ENCODE measurements at places on chromosomes 11 and 22.

- DNase-seq = no peak
Observed at GRCh38 chr22:36423461-36424404, 36.0 kb upstream of the MYH9 start.

- DNase-seq = no peak
Observed at GRCh38 chr11:93740031-93740729, 1.1 kb downstream of the TAF1D start.

DNA sequence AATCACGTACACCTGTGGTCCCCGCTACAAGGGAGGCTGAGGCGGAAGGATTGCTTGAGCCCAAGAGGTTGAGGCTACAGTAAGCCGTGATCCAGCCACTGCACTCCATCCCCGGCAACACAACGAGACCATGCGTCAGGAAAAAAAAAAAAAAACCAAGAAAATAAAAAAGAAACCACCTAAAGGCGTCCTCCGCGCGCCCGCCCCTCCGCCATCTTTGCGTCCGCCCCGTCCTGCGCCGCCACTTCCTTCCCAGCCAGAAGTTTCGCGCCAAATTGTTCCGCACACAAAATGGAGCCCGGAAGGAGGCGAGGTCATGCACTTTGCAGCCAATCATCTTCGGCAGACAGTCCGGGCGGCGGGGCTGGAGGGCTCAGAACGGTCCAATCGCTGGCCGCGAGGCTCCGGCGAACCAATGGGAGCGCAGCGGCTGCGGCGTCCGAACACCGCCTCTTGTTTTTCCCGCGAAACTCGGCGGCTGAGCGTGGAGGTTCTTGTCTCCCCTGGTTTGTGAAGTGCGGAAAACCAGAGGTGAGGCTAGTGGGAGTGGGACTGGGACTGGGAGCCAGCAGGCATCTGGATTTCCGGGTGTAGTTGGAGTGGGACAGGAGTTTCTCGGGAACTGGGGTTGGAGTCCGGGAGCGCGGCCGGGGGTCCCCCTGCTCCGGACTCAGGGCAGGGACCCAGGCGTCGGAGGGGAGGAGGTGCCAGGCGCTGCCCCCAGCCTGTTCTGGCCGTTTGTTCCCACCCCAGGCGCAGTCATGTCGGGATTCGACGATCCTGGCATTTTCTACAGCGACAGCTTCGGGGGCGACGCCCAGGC is at the start of gene MCM5:
Gene MCM5 (plus strand): TSS at position 463 of the 823 bp plus-strand sequence. CDS start 299 bp downstream, at position 762.
- DNase-seq = peak; percentile 95

DNA sequence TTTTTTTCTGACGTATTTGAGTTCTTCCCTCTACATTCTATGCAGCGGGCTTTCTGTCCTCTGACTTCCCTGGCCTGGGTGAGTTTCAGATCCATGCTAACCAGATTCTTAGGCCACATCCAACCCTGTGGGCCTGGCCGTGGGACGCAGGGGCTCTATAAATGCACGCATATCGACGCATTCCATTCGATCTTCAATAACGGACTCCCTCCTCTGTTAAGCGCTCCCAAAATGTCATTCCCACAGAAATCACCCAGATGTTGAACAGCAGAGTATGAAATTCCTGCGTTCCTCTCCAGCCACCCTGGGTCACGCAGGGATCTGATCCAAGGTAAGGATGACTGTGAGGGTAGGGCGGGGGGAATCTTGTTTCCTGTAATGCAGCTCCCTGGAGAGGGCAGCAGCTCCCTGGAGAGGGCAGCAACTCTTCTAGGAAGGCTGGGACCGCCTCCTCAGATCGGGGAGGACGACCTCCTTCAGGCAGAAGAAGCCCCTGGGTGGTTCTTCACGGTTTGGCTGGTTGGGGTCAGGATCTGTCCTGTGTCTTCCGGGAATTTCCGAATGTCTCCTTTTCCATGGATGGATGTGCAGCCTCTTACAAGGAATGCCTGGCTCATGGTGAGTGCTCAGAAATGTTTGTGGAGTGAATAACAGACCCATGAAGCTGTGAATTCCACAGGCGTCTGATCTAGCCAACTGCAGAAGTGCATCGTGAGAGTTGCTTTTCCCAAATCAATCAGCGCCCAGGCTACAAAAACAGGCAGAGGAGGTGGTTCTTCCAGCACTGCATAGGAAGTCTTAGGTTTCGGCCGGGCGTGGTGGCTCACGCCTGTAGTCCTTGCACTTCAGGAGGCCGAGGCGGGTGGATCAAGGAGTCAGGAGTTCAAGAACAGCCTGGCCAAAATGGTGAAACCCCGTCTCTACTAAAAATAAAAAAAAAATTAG is 12.2 kb downstream of the MRGPRD start:
- no peak for DNase-seq

All from stimulated activated CD8-positive, alpha-beta memory T cell treated with anti-CD3 and anti-CD28 coated beads, Interleukin-15, amount 100 ng/mL, for 1 hour (primary cell).